Dorsolateral prefrontal cortex (tissue), 122 donors: ENCODE measurements at places on chromosomes 12 and 14. TPM values are rescaled to one million over a fixed set of nuclear protein-coding genes. Genes with fewer than 3 reads are reported as not detected.

HSPB8 gene
- 122 TPM for total RNA-seq

RTL1 gene
- not detected for total RNA-seq

SYT1 gene
- total RNA-seq, result 766 TPM

CAPS2 gene
- total RNA-seq, result 46.0 TPM

DHRS4 gene
- total RNA-seq, result 13.0 TPM

TECPR2 gene
- total RNA-seq, result 76.6 TPM

RAD9B gene
- total RNA-seq, result 1.4 TPM

SERPINA10 gene
- not detected for total RNA-seq

RASAL1 gene
- 45.3 TPM for total RNA-seq

TSPAN9 gene
- total RNA-seq, result 21.0 TPM

RPL10L gene
- not detected for total RNA-seq

TOMM20L gene
- total RNA-seq, result not detected

C12orf42 gene
- 0.66 TPM for total RNA-seq

KRT79 gene
- total RNA-seq, result not detected

KRT2 gene
- total RNA-seq, result not detected

GUCY2C gene
- total RNA-seq, result not detected

ARF6 gene
- total RNA-seq, result 23.6 TPM

LPAR5 gene
- 0.83 TPM for total RNA-seq

ADSS1 gene
- total RNA-seq, result 10.0 TPM

PTPRQ gene
- total RNA-seq, result 2.3 TPM

LRRIQ1 gene
- total RNA-seq, result 3.3 TPM

SYCP3 gene
- total RNA-seq, result not detected

SSTR1 gene
- 12.7 TPM for total RNA-seq
